ENCODE measurements at places on chromosomes 5 and 9.
A peak's percentile ranks its signal among the peaks of the same experiment; 100 is the strongest.

GRCh38 chr9:34526026-34526425 is 3.2 kb upstream of the ENHO start:
- DNase-seq: no peak

- DNase-seq: peak; percentile 68
Observed at GRCh38 chr5:78537821-78538220, 110.8 kb downstream of the LHFPL2 start.

DNA sequence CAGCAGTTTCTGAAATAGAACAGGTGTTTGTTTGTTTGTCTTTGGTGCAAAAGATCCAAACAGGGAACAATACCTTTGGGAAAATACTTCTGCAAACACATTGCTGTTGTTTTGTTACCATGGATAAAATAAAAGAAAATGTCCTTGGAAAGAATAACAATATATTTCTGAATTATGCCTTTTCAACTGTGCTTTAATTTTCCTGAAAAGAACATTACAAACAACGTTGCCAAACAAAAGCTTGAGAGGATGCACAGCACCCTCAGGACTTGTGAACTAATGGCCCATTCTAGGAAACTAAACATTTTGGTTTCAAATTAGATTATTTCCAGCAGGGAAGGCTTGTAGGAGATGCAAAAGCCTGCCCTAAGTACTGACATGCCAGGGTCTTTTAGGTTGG is 967.2 kb downstream of the TLE4 start:
- no peak for DNase-seq

DNA sequence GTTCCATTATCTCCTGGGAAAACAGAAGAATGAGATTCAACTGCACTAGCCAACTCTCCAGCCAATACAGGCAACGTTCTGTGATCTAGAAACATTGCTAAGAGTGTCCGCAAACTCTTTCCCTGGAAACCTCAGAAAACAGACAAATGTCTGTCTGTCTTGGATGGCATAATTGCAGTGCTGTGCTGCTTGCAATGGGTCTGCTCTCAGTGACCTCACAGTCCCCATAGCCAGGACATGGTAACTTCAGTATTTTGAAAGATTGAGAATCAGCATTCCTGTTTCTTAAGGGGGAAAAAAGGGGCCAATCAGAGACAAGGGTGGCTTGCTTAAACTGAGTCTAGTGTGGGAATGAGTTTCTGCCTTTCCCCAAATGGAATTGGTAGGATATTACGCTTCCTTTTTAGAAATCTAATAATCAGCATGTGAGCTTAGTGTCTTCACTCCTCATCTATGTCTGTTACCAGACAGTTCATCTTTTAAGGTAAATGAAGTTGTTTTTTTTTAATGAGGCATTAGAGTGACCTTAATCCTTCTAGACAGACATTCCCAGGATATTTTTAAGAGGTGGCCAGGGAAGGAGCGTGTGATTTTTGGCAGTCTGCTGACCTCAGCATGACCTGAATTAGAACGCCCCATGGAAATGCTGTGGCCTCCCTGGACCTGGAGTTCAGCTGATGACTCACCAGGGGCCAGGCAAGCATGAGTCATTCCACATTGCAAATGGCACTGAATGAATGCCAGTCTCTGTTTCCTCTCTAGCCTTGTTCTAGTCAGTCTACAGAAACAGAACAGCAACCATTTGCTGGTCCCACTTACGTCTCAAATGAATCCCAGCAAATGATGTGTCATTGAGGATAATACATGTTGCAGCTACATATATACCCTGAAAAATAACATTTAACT is 210.2 kb upstream of the ACTBL2 start:
- DNase-seq: peak; percentile 93

GRCh38 chr5:135600971-135601381 is 22.2 kb upstream of the CXCL14 start:
- DNase-seq: no peak
